Mucosa of descending colon (tissue), 3 donors: ENCODE measurements at places on chromosomes 7 and 10. TPM values are rescaled to one million over a fixed set of nuclear protein-coding genes. Genes with fewer than 3 reads are reported as not detected.

DNA sequence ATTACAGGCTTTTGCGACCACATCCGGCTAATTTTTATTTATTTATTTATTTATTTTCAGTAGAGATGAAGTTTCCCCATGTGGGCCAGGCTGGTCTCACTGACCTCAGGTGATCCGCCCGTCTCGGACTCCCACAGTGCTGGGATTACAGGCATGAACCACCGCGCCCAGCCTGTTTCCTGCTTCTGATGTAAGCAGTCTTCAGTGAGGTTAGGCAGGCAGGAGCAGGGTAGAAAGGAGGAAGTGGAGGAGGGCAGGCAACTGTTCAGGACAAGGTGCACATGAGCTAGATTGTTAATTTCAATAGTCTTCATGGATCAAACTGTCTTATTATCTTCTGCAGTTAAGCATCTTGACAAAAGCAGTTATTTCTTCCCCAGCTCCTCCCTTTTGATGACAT lies 605.0 kb downstream of the CCSER2 start:
- DNase-seq = peak; percentile 55

GRCh38 chr7:70756789-70757188 lies 375.2 kb upstream of the GALNT17 start:
- no peak for DNase-seq

GRCh38 chr10:86798025-86798424 lies 41.6 kb downstream of the BMPR1A start:
- no peak for DNase-seq

DNA sequence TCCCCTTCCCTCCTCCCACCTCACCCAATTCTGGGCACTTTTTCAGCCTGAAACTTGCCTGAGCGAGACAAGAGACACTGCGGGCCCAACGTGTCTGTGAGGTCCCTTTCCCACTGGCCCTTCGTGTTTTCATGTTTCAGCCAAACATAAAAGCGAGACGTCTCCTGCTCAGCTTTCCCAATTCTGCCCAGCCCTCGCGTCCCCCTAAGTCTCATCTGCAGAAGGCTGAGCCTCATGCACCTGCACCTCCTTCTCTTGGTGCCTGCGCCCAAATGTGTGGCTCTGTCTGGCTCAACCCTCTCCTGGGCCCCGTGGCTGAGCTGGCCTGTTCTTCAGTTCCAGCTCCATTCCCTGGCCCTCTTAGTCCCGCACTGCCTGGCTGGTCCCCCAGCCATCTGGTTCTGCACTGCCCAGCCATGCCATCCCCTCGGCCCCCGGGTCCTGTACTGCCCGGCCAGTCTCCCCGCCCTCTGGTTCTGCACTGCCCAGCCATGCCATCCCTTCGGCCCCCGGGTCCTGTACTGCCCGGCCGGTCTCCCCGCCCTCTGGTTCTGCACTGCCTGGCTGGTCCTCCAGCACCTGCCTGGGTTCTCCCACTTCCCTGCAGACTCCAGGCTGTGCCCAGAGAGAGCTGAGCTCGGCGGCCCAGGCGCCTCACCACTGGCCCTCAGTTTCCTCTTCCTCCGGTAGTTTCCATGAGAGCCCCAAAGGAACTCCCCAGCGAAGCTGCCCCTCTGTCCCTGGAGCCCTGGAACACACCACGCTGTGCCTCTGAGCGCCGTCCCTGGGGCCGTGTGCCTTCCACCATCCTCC lies 224.1 kb downstream of the DNAJB6 start:
- DNase-seq = no peak

Gene GARIN1A
- 4.5 TPM for total RNA-seq
